ENCODE measurements at places on chromosomes 11 and 22.
A peak's percentile ranks its signal among the peaks of the same experiment; 100 is the strongest.

DNA sequence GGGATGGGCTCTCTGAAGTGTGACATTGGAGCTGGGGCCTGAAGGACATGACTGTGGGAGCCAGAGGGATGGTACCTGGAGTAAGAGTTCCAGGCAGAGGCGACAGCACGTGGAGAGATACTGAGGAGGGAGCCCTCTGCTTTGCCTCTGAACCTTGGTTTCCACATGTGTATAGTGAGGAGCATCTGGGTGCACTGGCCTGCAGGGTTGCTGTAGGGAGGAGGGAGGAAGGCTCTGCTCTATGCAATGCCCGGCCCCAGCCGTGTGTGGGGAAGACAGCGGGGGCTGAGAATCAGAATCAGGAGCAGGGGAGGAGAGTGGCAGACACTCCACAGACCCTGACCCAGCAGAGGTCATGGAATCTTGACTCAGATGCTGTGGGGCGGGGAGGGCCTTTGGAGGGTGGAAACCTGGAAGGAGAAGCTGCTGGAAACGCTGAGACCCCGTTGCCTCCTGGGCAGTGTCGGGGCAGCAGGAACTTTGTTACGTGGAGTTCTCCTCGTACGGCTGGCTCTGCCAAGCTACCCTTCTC lies 4.0 kb downstream of the SCYL1 start:
- DNase-seq, result no peak

DNA sequence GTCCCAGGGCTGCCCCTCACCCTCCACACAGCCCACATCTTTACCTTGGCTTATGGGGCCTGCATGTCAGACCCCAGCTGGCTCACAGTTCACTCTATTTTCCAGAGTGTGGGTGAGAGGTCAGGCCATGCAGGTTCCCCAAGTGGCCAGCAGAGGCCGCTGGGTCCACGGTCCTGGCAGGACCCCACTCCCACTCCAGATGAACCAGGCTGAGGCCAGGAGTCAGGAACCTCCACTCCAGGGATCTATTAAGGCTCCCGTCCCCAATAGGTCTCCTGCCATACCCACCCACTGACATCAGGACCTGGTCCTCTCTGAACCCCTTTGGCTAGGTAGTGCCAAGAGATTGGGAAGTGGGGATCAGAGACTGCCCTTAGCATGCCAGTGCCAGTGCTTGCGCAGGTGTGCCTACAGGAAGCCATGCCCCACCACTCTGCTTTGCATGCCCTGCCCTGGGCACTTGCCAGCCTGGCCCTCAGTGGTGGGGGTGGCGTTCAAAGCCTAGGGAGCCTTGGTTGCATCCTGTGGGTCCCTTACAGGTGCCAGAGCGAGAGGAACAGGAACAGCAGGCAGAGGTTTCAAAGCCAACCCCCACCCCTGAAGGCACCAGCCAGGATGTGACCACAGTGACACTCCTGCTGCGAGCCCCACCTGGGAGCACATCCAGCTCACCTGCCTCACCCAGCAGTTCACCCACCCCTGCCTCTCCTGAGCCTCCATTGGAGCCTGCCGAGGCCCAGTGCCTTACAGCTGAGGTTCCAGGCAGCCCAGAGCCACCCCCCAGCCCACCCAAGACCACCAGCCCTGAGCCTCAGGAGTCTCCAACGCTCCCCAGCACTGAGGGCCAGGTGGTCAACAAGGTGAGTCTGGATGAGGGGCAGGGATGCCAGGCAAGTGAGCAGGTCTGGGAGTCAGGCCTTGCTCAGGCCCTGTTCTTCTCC lies 8.3 kb downstream of the SMTN start:
- peak; percentile 61 for DNase-seq

DNA sequence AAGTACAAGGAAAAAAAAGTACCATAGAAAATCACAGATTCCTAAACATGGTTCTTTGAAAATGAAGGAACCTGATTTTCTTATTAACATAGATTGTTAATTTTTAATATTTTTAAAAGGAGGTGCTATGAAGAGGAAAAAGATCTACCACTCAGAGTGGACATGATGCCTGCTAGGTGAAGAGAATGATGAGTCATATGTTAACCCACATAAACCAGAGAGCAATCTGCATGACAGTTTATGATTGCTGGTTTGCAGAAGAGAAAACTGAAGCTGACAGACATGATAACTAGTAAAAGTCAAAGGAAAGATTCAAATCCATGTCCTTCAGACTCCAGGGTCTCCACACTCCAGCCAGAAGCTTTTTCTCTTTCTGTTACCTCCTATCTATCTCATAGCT lies 1231.7 kb downstream of the LRRC4C start:
- no peak for DNase-seq

- no peak for DNase-seq
These were observed 46.6 kb downstream of the ST14 start for GRCh38 chr11:130206141-130206540.

DNA sequence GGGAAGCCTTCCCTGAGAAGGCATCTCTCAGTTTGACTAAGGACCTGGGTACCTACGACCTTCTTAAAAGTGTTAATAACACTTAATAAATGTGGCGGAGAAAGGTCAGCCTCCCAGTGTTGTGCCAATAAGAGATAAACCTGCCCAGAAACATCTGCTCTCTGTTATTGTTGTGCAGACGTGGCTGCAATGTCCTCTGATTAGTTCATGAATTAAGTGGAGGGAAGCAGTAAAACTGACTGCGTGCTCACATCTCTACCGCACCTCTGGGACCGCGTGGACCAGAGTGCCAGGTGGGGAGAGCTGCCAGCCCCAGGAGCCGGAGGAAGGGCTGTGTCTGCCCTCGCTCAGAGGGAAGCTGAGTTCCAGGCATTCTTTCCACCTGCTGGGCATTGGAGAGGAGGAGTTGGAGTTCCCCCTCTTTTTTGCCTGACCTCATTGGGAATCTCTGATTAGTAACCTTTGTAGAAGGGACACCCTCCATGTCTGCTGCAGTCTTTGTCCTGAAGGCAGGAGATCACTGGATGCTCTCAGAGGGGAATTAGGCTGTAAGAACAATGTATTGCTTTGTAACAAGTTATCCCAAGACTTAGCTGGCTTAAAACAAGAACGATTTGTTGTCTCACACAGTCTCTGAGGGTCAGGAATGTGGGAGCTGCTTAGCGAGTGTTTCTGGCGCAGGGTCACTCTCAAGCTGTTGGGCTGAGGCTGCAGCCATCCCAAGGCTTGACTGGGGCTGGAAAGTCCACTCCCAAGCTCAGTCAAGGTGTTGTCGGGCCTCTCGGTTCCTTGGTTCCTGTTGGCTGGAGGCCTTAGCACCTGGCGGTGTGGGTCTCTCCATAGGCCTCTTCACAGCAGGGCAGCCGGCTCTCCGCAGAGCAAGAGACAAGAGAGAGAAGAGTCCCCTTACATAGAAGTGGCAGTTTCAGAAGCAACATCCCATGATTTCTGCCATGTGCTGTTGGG lies 247.6 kb upstream of the TBCEL start:
- DNase-seq, result no peak

- no peak for DNase-seq
These were observed 70.4 kb downstream of the RCN1 start for GRCh38 chr11:32161293-32161692.

- no peak for DNase-seq
These were observed 2.9 kb upstream of the CADM1 start for GRCh38 chr11:115506954-115507675.

GRCh38 chr22:22714600-22715335 lies 70.4 kb downstream of the GGTLC2 start:
- no peak for DNase-seq

DNA sequence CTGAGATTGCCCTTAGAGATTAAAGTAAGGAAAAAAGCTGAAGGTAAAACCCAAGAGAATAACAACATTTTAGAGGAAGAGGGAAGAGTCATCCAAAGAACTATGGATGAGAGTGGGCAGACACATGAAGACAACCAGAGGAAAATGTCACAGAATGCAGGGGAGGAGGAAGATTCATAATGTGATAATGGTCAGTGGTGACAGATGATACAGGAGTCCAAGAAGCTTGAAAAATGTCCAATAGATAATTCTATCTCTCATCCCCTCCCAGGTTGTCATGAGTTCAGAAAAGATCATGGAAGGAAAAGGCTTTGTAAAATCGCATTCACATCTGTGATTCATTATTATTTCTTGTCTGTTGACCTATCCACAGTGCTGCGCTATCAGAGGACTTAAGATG lies 282.3 kb upstream of the CCDC90B start:
- DNase-seq, result no peak

DNA sequence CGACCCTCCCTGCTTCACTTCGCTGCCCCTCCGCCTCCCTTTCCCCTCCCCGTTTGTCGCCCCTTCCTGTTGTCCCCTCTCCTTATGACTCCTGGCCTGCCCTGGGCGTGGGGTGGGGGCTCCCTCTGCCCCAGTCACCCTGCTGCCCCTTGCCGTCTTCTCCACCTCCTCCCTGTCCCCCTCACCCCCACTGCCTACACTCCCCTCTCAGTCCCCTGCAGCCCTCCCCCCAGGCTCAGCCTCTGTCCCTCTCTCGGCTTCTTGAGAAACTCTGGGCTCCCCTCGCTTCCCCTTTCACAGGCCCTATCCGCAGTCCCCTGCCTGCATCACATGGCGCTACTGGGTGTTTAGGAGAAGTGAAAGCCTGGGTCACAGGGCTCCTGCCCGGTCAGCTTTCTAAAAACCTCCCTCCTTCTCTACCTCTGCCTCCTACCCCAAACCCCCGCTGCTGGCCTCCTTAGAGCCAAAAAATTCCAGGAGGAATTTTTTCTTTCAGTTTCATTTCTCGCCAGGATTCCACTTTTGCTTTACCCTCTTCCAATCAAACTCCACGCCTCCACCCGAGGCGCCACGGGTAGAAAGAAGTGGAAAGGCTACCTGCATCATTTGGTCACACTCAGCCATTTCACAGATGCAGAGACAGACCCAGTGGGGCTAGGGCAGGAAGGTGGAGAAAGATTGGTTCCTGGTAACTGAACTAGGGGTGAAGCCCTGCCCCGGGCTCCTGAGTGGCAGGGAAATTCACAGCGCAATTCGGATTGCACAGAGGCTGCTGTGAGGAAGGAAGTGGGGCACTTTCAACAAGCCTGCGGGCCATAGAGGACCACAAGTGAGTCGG lies at the start of gene SLC15A3:
Gene SLC15A3, minus strand, starts transcription at position 273 of the 838 bp plus-strand sequence. CDS start 625 bp downstream, outside the sequence.
- DNase-seq, result peak; percentile 41

GRCh38 chr22:35852076-35852475 lies 134.4 kb downstream of the APOL5 start:
- DNase-seq, result no peak

DNA sequence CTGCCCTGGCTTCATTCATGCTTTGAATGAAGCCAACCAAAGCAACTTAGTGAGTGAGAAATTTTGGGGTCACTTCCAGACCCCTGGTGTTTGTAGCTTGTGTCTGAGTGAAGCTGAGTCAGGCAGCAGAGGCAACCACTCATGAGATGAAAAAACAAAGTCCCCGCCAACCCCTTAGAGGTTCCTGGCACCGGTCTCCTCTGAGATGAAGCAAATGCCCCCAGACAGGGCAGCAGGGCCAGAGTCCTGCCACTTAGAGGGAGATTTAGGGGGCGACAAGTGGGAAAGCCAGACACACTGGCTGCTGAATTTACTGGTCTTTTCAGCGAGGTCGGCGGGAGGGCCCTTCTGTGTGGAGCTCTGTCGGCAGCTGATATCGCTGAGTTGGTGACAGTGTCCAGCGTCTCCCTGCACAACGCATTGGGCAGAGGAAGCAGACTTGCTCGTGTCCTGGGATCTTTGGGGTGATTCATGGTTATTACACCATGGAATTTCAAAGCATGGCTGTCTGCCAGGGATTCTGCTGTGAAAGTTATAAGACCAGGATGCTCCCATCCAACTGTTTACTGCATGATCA lies 482.6 kb downstream of the MIAT start:
- DNase-seq, result no peak

- DNase-seq, result no peak
These were observed 69.3 kb downstream of the LRP5 start for GRCh38 chr11:68381716-68382115.

- DNase-seq, result no peak
These were observed 284.0 kb downstream of the LRRC4C start for GRCh38 chr11:41175304-41175972.

GRCh38 chr22:17479135-17479534 lies 84.2 kb upstream of the SLC25A18 start:
- no peak for DNase-seq

- peak; percentile 59 for DNase-seq
These were observed 10.5 kb downstream of the AASDHPPT start for GRCh38 chr11:106087815-106088435.

DNA sequence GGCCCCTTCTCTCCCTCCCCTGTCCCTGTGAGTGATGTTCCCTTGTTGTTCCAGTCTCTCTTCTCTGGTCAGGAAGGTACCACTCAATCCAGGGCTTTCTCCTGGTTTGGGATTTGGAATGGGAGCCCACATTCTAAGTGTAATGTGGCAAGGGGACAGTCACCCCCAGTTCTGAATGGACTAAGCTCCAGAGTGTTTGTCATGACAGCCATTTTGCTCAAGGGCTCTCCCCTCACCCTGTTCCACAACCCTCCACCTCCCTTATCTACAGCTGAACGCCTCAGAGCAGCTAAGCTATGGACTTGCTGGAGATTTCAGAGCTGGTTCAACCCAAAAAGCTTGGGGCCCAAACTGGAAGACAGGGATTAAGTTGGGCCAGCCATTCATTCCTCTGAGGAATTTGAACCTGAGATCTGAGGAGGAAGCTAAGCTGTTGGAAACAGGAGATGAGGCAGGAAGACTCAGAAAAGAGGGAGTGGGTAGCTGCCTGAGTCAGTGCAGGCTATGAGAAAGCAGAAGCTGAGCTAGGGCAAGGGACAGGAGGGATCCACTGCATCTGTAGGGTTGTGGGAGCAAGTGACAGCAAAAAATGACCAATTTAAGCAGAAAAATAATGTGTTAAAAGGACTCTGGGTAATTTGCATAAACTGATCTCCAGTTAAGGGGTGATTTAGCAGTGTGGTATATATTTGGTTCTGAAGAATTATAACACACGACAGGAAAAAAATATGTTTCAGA lies 22.9 kb upstream of the FCHSD2 start:
- no peak for DNase-seq

DNA sequence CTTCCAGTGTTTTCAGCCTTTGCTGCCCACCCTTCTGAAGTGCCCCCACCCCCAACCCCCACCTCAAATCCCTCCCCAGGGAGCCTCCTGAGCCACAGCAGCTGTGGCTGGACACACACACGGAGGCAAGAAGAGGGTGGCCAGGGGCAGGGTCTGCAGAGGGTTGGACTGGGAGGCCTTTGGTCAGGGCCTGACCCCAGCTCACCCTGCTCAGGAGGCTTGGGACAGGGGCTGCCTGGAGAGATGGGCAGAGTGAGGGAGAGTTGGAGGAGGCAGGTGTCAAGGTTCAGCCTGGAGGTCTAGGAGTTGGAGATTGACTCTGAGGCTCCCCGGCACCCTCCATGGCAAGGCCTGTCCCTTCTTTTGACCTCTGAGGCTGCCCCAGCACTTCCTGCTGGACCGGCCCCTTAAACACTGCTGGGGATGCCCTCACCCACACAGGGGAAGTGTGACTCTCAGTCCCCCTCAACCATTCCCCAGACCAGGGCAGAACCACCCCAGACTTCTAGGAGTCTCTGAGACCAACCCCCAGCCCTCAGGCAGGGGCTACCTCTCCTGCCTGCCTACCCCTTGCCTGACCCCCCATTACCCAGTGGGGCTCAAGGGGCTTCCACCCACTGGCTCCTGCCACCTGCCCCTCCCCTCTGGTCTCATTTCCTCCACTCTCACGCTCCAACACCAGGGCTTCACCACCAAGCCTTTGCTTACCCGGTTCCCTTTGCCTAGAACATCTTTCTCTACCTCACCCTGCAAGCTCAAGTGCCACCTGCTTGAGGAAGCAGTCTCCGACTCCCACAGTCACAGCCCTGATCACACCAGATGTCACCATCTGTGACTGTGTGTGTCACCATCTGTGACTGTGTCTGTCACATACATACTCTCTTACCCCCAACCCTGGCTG lies 8.6 kb downstream of the ARAP1 start:
- no peak for DNase-seq

- no peak for DNase-seq
These were observed 276.6 kb downstream of the FAT3 start for GRCh38 chr11:92501066-92501739.

Data from activated T-cell treated with anti-CD3 and anti-CD28 coated beads, Interleukin-2, amount 50 U/mL, for 48 hours (primary cell).